Foreskin keratinocyte (primary cell): ENCODE measurements at places on chromosomes 3 and 15. TPM values are rescaled to one million over a fixed set of nuclear protein-coding genes. Genes with fewer than 3 reads are reported as not detected.

- DNase-seq = peak; percentile 93
Measured at GRCh38 chr15:97759363-97759762, 201.1 kb upstream of the ARRDC4 start.

DNA sequence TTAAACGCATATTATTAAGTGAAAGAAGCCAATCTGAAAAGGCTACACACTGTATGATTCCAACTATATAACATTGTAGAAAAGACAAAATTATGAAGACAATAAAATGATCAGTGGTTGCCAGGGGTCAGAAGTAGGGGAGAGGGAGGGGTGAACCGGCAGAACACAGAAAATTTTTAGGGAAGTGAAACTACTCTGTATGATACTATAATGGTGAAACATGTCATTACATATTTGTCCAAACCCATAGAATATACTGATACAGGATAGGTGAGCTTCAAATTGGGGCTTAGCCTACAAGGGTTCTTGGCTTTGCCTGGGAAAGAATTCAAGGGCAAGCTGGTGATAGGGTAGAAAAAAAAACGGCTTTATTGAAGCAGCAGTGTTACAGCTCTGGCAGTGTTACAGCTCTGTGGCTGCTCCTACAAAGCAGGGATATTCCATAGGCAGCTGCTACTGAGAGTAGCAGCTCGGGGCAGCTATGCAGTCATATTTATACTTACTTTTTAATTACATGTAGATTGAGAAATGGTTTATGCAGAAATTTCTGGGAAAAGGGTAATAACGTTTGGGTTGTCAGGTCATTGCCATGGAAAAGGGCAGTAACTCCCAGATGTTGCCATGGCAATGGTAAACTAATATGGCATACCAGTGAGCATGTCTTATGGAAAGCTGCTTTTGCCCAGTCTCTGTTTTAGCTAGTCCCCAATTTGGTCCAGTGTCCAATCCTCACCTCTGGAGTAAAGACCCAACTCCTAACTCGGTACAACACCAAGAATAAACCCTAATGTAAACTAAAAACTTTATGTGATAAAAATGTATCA is 125.1 kb upstream of the SLC25A36 start:
- no peak for DNase-seq

DNA sequence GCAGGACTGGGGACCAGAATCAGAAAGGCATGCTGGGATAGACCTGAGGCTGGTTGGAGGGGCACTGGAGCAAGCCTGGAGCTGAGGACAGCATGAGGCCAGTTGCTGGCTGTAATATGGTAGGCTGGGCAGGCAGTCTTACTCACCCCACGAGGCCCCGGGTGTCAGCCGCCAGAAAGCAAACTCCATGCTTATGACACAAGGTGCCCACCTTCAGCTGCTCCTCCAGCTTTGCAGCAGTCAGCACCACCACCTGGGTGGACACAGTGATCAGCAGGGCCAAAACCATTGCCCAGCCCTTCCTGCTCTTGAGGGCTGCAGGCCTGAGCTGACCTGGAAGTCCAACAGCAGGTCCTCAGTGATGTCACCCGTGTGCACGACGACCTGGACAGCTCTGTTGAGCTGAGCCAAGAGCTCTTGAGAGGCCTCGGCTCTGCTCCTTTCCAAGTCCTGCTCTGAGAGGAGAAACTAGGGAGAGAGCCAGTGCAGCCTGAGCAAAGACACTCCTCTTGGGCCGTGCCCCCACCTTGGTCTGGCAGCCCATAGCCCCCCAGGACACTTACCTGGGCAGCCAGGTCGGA is 747 bp downstream of the UBA7 start:
- no peak for DNase-seq

- no peak for DNase-seq
Measured at GRCh38 chr3:99850608-99851007, 32.9 kb downstream of the CMSS1 start.

GRCh38 chr15:98648654-98649471 is 524 bp downstream of the IGF1R start:
- DNase-seq = no peak

GRCh38 chr15:57327985-57328471 is 48.3 kb upstream of the CGNL1 start:
- no peak for DNase-seq

DNA sequence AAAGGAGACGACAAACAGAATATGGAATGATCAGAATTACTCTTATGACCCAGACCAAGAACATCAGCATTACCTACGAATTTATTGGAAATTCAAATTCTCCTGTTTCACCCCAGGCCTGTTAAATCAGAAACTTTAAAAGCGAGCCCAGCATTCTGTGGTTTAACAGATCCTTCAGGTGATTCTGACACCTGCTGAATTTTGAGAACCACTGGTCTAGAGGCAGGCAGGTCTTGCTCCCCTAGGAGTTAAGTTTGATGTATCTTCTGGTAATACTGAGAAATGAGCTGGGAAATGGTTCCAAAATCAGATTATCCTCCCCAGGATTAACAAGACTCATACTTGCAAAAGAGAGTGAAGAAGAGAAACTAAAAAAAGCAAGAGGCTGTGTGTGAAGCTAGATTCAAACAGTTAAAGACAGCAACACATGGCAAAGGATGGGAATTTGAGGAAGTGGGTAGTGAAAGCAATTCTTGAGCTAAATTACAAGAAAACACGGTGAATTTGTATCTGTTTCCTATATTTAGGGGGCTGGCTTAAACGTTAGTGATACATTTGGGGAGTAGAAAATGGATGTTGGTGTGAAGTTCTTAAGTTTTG is 66.0 kb downstream of the FLNB start:
- no peak for DNase-seq

GRCh38 chr3:141371882-141372281 is 3.6 kb downstream of the ZBTB38 start:
- no peak for DNase-seq

DNA sequence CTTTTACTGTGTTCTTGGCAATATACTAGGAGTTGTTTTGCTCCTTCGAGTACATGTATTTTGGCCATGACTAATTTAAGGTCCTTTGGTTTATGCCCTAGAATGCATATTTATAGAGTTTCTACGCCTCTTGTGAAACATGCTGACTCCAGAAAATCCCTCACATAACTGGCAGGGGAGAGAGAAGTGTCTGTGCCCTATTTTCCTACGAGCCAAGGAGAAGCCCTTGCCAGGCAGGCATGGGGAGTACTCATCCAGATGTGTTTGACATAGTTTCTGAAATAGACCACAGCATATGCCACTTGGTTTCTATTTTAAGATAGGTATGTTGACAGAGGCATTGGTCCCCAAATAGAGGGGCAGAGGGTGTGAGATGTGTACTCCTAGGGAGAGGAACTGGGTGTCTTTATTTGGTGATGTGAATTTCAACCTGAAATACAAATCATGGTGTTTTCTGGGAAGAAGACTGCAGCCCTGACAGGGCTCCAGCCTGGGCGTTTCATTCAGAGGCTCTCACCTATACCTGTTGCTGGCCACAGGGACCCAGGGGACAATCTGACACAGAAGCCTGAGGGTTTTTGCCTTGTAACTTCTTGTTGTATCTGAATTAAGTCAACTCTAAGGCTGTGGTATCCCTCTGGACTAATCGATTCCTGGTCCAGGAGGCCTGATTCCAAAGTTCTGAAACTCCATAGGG is 267.8 kb upstream of the C2CD4B start:
- no peak for DNase-seq

GRCh38 chr15:29573197-29573838 is 248.9 kb downstream of the TJP1 start:
- DNase-seq = no peak

DNA sequence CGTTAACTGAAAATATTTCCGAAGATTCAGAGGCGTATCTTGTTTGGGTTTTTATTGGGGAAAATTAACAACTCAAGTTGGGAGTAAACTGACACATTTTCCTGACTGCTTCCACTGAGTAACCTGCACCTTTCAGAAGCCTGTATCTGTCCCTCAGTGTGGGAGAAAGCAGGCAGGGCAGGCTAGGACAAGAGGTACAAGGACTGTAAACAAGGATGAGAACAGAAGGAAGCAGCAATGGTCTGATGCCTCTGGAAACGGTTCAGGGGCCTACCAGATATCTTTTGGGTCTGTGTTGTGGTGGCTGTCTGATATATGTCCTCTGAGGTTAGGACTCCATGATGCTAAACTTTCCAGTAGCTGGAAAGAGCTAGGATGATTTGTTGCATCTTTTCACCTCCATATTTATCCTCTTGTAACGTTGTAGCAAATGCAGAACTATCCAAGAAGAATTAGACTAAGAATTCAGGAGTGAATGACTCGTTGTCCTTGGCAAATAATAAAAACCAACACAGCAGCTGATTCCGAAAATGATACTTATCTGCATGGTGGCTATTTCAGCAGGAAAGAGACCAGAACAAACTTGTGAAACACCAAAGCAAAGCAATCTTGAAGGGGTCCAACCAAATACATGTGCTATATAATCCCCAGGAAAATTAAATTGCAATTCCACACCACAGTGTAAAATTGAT is 195.9 kb upstream of the ICE2 start:
- DNase-seq = no peak

GRCh38 chr3:182925330-182925943 is 54.9 kb downstream of the DCUN1D1 start:
- DNase-seq = peak; percentile 75

DNA sequence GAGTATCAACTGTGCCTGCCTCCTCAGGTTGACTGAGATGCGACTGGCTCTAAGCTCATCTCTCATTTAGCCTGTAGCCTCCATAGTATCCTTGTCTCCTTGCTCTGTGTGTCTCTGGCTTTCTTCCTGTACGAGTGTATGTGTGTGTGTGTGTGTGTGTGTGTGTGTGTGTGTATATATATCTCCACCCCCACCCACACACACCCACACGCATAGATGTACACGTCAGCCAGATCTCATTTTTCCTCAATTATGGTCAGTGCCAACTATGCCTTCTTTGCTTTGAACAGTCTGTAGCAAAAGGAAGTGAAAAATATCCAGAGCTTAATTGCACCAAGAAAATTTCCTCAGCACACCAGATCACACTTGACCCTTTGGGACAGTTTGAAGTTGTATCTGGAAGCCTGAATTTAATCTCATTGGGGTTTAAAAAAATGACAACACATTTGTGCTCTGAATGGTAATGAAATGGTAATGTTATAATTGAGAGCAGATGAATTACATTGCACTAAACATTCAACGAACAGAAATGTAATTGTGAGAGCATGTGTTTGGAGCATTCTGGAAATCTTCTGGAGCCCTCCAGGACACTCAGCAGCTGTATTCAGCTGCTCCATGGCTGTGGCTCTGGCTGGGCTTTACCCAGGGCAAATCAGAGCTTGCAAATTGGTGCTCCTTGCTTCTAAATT is 63.6 kb downstream of the RYR3 start:
- no peak for DNase-seq

GRCh38 chr3:18134386-18135059 is 290.6 kb downstream of the SATB1 start:
- peak; percentile 60 for DNase-seq

DNA sequence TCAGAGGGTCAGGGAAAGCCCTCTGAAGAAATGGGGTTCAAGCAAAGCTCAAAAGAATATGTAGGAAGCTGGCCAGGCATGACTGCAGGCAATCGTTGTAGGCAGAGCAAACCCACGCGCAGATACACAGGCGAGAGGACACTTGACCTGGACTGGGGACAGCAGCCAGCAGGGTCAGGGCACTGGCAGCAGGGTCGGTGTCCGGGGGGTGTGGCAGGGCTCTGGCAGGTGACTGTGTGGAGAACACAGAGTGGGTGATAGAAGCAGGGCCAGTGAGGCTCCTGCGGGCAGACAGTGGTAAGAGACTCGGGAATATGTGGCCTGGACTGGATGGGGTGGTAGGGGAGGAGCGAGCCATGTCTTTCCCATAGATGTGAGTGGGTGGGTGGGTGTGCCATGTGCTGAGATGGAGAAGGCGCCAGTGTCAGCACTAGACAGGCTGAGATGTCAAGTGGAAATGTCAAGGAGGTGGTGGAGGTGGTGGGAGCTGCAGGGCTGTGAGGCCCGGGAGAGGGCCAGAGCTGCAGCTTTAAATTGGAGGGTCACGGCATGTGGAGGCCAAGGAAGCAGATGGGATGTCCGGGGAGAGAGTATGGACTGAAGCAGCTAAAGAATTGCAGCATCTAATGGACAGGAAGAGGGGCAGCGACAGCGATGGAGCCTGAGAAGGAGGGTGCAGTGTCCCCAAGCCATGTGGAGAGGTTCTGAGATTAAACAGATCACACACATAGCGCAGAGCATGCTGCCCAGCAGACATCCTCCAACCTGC is 13.4 kb downstream of the TMEM43 start:
- no peak for DNase-seq

GRCh38 chr3:134710313-134710680 is 59.5 kb upstream of the KY start:
- no peak for DNase-seq

DNA sequence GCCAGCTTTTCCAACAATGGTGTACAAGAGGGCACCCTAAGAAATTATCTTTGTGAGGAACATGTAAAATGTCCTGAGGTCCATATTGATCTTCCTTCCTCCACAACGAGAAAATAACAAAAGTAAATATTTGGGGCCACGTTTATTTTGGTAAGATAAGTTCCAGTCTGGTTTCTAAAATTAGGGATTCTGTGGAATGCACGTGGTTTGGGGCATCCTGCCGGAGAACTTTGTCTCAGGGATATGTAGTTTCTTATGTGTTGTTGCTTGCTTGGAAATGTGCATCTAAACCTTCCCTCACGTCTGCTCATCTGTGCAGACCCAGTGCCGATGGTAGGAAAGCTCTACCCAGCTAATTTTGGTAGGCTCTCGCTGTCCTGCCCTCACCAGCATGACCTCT is 62.8 kb downstream of the CTDSPL start:
- DNase-seq = no peak

DNA sequence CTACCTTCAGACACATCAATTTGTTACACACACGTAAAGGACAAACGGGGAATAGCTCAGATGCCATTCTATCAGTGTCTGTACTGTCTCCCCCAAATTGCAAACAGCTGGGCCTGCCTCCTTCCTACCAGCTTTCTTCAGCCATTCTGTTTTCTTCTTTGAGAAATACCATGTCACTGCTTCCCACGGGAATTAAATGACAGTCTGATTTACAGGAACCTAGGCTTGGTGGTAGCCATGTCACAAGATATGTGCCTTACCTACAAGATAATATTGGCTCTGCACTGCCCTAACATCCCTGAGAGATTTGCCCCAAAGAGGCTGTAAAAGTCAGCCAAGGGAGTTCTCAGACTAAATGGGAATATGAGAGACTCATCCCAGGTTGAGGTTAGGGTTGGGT is 308.3 kb downstream of the LRTM1 start:
- no peak for DNase-seq

GRCh38 chr3:24018784-24019570 is 73.9 kb downstream of the NR1D2 start:
- peak; percentile 51 for DNase-seq

- no peak for DNase-seq
Measured at GRCh38 chr3:31086698-31087097, 192.2 kb upstream of the GADL1 start.

- DNase-seq = no peak
Measured at GRCh38 chr3:22627993-22628499, 575.1 kb upstream of the UBE2E2 start.

GRCh38 chr3:133881492-133881891 is 14.2 kb downstream of the RAB6B start:
- no peak for DNase-seq

WNT5A gene
- 4.0 and 4.9 TPM in 2 replicates for polyA plus RNA-seq

SCN11A gene
- not detected in 2 replicates for polyA plus RNA-seq

PLAAT1 gene
- polyA plus RNA-seq = 0.17 and 0.30 TPM in 2 replicates

ERICH6 gene
- not detected in 2 replicates for polyA plus RNA-seq

CGNL1 gene
- polyA plus RNA-seq = 0.07 and 0.15 TPM in 2 replicates

MYH15 gene
- 1.3 and 1.5 TPM in 2 replicates for polyA plus RNA-seq

CAMKV gene
- polyA plus RNA-seq = not detected in 2 replicates

CHRM5 gene
- polyA plus RNA-seq = not detected in 2 replicates

ZDHHC19 gene
- not detected in 2 replicates for polyA plus RNA-seq

SI gene
- polyA plus RNA-seq = not detected in 2 replicates

IGSF10 gene
- not detected in 2 replicates for polyA plus RNA-seq

VEPH1 gene
- 0.28 and 0.43 TPM in 2 replicates for polyA plus RNA-seq

SERPINI2 gene
- polyA plus RNA-seq = not detected in 2 replicates

OR4F15 gene
- not detected in 2 replicates for polyA plus RNA-seq

IL20RB gene
- polyA plus RNA-seq = 92.1 and 110 TPM in 2 replicates

CHRNA3 gene
- polyA plus RNA-seq = not detected in 2 replicates
